Stimulated activated CD8-positive, alpha-beta memory T cell treated with anti-CD3 and anti-CD28 coated beads, Interleukin-2, amount 100 ng/mL, for 48 hours (primary cell): ENCODE measurements at places on chromosomes 7 and 10.

DNA sequence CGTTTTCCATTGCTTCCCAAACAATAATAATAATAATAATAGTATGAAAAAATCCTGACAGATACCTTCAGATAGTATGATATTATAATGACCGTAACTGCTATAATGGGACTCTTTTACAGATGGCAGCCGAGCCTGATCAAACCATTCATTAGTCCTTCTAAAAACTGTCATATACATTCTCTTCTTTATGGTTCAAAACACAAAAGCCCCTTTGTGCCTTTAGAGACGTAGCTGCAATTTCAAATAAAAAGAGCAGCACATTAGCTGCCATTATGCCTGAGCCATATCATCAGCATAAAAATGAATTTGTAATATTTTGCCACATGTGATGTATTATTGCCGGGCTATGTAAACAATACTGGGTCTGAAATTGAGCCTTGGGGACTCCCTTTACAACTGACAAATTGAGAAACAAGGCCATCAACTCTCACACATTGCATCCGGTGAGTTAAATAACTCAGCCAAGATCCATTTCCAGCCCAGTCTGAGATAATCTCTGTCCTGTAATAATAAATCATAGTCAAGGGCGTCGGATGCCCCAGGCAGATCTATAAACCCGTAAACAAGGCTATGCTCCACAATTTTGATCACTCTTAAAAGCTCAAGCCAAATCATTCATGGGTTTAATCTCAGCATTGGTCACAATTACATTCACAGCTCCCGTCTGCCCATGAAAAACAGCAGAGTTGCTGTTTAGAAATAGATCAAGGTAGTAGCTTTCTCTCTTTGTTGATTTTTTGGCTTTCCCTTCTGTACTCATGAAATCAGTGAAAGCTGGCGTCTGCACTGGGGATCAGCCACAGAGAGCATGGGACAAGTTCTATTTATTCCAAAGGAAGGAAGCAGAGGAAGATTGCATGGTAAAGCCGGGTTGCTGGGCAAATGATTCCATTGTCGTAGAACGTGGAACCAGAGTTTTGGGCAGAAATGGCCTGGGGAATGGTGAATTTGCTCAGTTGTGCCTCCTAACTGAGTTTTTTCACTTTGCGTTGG, 150.1 kb upstream of the BMPER start:
- no peak for DNase-seq

DNA sequence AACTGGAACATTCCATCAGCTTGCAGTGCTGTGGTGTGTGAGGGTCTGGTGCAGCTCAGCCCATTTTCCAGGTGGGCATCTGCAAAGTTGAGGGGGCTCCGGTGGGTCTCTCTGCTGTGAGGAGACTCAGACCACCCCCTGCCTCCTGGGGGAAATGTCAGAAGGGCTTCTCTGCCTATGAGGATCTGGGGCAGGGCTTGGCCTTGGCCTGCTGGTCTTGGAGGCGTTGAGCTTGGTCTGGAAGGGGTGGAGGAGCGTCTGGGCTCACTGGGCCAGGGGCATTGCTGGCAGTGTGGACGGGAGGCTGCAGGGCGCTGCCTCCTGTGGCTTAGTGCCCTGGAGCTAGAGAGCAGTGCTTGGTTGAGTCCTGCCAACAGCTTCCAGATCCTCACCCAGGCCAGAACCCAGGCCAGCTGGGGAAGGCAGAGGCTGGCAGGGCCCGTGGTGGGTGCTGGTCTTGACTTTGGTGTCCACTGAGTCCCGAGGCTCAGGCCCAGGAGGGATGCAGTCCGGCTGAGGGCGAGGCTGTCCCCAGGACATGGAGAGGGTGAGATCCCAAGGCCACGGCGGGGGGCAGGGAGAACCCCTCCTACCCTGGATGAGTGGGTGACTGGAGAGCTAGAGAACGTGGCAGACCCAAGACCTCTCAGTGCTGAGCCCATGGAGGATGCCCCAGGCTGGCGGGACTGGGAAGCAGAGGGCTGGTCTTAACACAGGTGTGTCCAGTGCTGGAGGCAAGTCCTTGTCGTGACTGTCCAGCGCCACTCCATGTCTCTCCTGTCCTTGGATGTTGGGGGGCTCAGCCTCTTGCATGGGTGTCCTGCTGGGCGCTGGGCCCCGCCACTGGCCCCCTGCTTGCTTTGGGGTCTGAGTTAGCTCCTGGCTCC, 2.8 kb downstream of the SPRN start:
- no peak for DNase-seq

DNA sequence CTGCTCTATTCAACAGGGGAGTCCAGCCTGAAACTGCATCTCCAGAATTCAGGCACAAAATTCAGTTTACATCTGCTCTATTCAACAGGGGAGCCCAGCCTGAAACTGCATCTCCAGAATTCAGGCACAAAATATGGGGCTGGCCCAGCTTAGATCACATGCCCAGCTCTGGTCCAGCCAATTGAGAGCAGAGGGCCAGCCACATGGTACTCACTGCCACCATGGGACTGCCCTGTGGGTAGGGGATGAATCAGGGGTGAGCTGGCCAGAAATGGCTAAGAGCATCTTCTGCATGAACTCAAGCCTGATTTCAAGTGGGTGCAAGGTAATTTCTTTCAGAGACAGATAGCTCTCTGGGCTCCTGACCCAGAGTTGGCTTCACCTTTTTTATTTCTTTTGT, 156.6 kb upstream of the LYZL2 start:
- DNase-seq: no peak

DNA sequence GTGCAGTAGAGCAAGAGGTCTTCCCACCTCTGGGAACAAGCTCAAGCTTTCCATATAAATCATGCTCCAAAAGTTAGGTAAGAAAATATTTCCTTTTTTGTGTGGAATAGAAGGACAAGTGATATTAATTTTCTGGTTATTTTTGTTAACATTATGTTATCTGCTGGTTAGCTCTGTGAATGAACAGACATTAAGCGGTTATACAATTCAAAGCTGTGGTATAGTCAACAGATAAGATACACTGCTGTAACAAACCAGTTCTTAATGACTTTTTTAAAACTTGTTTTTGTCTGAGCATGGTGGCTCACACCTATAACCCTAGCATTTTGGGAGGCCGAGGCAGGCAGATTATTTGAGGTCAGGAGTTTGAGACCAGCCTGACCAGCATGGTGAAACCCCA, 43.0 kb upstream of the PRKAR2B start:
- DNase-seq: no peak

GRCh38 chr10:22341190-22341925, 3.9 kb upstream of the SPAG6 start:
- no peak for DNase-seq

DNA sequence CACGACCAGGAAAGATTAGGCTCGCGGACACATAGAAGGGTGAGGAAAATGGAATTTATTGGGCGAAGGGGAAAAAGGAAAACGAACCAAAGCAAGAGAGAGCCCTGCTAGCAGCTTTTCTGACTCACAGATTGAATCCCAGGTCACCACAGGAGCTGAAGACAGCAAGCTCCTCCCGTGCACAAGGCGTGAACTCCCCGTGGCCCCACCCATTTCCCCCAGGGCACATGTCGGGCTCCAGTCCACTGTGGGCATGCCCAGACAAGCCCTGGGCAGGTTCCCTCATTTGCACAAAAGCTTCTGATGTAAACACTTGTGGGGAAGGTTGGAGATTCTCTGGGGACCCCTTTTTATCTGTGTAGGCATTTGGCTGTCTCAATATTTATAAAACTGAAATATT, 582.4 kb downstream of the SUGCT start:
- DNase-seq: no peak

DNA sequence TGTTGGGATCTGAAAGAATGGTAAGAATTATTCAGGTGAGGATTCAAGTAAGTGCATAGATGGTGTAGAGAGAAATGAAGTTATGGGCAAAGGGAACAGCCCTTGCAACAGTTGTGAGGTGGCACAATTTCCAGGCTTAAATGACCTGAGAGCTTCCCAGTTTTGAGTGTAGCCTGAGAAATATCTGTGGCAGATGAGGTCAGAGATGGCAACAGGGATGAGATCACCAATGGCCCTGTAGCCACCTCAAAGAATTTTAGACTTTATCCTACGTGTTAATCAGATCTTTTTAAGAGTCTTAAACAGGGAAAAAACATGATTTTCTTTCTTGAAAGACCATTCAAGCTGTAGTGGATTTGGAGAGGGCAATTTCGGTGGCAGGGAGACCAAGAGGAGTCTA, 1.9 kb upstream of the NRF1 start:
- DNase-seq: no peak

DNA sequence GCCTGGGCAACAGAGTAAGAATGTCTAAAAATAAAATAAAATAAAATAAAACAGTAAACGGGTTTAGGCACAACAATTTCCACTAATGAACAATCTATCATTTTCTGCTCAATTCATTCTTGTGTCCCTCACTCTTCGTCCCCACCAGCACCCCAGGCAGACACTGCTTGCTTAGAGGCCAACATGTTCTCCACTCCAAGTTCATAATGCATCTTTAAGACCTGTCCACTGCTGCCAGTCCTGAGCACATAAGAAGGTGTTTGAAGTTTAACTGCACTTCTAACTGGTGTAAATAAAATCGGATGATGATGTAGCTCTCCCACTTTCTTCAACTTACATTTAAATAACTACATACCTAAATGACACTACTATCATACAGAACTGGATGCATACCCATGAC, 13.2 kb downstream of the PDLIM1 start:
- DNase-seq: no peak

DNA sequence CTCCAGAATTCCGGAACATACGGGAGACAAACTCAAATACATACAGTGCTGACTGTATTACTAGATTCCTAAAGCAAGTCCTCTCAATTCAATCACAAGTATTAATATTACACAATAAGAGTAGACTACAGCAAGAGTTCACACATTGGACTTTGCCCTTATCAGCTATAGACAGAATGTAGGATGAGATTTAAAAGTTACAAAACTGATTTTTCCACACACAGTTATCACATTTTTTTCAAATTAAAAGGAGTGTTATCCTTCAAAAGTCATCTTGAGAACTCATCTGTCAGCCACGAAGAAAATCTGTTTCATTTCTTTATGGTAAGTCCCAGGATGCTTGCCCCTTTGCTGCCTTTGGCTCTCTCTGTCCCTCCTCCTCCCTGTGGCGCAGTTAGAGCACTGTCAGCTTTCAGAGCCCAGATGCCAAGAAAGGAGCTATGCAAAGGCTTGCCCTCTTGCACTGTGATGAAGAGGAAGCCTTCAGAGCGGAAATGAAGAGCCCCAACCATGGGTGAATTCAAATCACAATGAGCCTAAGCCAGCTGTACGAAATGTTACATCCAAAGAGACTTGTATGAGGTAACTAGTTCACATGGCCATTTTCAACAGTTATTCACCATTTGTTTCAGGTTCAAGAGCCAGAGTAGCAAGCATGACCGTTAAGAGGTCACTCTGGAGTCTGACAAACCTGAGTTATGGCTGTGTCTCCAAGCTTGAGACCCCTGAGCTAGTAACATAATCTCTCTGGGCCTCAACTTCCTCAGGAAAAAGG, 10.7 kb downstream of the NCOA4 start:
- no peak for DNase-seq

DNA sequence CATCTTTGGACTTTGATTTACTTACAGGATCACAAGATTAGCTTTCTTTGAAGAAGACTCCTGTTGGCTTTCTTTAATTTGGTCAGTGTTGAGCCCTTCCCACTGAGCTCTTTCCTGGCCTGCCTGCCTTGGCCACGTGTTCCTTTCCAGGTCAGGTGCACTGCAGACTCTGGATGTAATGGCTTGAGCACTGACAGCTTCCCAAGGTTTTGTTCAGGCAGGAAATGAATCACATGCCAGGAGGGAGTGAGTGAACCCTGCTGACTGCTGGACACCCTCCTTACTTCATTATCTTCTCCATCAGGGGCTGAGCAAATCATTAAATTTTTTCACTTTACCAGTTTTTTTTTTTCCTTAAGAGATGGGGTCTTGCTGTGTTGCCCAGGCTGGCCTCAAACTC, 29.8 kb downstream of the SNX10 start:
- DNase-seq: no peak

GRCh38 chr7:46577394-46577793, 656.3 kb upstream of the IGFBP3 start:
- no peak for DNase-seq

DNA sequence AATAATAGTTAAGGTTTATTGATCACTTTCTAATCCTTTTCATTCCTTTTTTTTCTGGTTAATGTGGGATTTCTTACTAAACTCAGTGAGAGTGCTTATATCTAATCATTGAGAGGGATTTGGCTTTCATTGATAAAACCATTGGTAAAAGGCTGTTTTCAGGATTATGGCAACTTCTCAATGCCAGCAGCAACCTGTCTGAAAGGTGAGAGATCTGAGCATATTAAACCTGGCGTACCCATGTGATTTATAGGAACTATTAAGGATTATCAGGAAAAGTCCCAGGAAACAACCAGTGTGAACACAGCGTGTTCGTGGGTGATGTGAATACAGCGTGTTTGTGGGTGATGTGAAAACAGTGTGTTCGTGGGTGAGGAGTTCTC, 65.9 kb downstream of the PDIA4 start:
- no peak for DNase-seq

- DNase-seq: peak; percentile 8
Observed at GRCh38 chr10:28991333-28992270, 297.3 kb upstream of the LYZL1 start.

DNA sequence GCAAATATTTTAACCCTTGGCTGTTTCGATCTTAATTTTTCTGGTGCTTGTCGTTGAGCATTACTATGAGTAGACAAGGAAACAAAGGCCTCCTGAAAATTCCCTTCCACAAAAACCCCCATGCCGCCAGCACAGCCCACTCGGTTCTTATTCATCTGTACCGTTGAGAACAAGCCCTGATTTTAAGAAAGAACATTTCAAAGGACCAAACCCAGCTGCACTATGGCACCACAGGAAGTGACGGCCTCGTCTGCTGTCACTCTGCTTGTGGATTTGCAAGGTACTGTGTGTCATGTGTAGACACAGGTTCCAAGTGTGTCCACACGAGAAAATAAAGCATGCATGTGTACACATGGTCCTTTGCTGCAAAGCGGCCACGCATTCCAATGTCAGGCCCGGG, 285.2 kb downstream of the DNAJB6 start:
- no peak for DNase-seq

GRCh38 chr7:44325201-44325671, at the start of gene CAMK2B:
Gene CAMK2B (minus strand): TSS chr7:44325594. CDS start chr7:44325421, 173 bp downstream.
- DNase-seq: no peak

DNA sequence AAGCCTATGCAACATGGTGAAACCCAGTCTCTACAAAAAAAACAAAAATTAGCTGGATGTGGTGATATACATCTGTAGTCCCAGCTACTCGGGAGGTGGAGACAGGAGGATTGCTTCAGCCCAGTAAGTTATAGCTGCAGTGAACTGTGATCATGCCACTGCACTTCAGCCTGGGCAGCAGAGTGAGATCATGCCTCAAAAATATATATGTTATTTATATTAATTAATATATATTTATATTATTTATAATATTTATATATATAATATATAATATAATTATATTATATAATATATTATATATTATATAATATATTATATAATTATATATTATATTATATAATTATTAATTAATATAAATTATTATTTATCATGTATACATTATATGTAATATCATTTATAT, 1158.4 kb upstream of the AUTS2 start:
- no peak for DNase-seq

- DNase-seq: no peak
Observed at GRCh38 chr10:71063401-71063800, 149.0 kb upstream of the UNC5B start.
